Dermis blood vessel endothelial cell (primary cell): ENCODE measurements at places on chromosomes 13 and 19. TPM values are rescaled to one million over a fixed set of nuclear protein-coding genes. Genes with fewer than 3 reads are reported as not detected.

Gene ACTMAP
- total RNA-seq, result 1.0 and 2.0 TPM in 2 replicates

- DNase-seq, result no peak
Measured at GRCh38 chr13:23626700-23627099, 56.5 kb downstream of the TNFRSF19 start.

GRCh38 chr19:48135411-48135810 lies 24.8 kb upstream of the PLA2G4C start:
- peak; percentile 52 for DNase-seq

- DNase-seq, result no peak
Measured at GRCh38 chr19:3881272-3882040, 971 bp downstream of the ATCAY start.

- peak; percentile 55 for DNase-seq
Measured at GRCh38 chr13:26497968-26498511, 59.4 kb upstream of the WASF3 start.

GRCh38 chr13:83878691-83879430 lies 3.4 kb downstream of the SLITRK1 start:
- no peak for DNase-seq
